ENCODE measurements at places on chromosomes 16 and 17.
A peak's percentile ranks its signal among the peaks of the same experiment; 100 is the strongest.

GRCh38 chr16:17951378-17951777, 385.2 kb downstream of the NPIPA8 start:
- no peaks in the 10 kb centered on the region for H3K36me3 ChIP-seq
- no peaks in the 10 kb centered on the region for H3K27me3 ChIP-seq
- H3K4me3 ChIP-seq: no peak overlapping the region
- H3K4me1 ChIP-seq: no peaks in the 10 kb centered on the region
- no peak overlapping the region for H3K27ac ChIP-seq

GRCh38 chr16:56709443-56710040, 20.4 kb upstream of the NUP93 start:
- H3K27me3 ChIP-seq: no peaks in the 10 kb centered on the region
- H3K4me3 ChIP-seq: no peak overlapping the region
- DNase-seq: no peak
- H3K36me3 ChIP-seq: no peaks in the 10 kb centered on the region

DNA sequence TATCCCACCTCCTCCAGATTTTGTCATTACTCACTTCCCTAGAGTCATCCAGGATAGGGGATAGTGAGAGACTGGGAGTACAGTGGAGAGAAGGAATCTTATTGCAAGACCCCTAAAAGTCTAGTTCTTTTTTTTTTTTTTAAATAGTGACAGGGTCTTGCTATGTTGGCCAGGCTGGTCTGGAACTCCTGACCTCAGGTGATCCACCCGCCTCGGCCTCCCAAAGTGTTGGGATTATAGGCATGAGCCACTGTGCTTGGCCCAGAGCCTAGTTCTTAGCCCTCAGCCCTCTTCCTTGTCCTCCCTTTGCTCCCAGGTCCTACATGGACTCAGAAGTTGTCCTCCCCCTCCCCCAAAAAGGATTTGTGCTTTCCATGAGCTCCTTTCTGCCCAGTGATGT, 2.7 kb upstream of the CHRNB1 start:
- H3K4me1 ChIP-seq: peaks cover 49% of the 10 kb centered on the region
- no peak overlapping the region for H3K27ac ChIP-seq
- peaks cover 37% of the 10 kb centered on the region for H3K27me3 ChIP-seq
- no peak overlapping the region for H3K4me3 ChIP-seq

DNA sequence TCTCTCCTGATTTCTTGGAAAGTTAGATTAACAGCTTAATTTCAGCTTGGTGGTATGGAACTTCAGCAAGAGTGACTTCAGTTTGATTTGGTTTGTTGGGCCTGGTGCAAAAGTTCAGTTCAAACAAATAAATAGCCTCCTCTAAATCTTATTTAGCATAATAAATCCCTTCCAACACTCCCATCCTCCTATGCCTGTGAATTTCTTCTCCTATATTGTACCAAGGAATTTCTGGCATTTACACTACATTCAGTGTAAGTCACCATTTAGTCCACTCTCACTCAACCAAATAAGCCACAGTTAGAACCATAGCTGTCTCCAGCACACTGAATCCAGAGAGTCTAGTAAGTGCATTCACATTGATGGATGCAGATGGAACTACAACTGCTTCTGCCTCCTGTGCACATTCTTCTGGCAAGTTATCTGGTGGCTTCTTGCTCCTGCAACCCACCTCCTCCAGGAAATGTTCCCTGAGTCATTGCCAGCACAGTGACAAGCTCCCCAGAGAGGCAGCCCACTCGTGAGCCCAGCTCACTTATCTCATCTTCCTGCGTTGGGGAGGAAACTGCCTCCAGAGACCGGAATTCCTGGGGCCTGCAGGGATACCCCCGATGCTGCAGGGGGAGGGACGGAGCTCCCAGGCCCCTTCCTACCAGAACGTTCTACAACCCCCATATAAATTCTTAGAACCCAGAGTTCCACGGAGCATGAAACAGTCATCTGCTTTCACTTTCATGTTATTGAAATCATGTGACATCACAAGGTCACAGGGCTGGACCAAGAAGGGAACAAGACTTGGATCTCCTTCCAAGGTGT, 318.3 kb downstream of the PHKB start:
- H3K27me3 ChIP-seq: no peaks in the 10 kb centered on the region
- peak overlapping the region; percentile 39 for H3K4me3 ChIP-seq
- no peak for DNase-seq

- H3K27me3 ChIP-seq: no peaks in the 10 kb centered on the region
- peak overlapping the region; percentile 58 for H3K4me3 ChIP-seq
- H3K27ac ChIP-seq: peak overlapping the region; percentile 88
These were observed 3.8 kb upstream of the TMEM100 start for GRCh38 chr17:55726440-55726839.

- no peak for DNase-seq
- H3K27me3 ChIP-seq: no peaks in the 10 kb centered on the region
- peaks cover 26% of the 10 kb centered on the region for H3K4me1 ChIP-seq
- no peak overlapping the region for H3K4me3 ChIP-seq
- no peaks in the 10 kb centered on the region for H3K36me3 ChIP-seq
These were observed 2.9 kb upstream of the RNPS1 start for GRCh38 chr16:2270588-2271470.

DNA sequence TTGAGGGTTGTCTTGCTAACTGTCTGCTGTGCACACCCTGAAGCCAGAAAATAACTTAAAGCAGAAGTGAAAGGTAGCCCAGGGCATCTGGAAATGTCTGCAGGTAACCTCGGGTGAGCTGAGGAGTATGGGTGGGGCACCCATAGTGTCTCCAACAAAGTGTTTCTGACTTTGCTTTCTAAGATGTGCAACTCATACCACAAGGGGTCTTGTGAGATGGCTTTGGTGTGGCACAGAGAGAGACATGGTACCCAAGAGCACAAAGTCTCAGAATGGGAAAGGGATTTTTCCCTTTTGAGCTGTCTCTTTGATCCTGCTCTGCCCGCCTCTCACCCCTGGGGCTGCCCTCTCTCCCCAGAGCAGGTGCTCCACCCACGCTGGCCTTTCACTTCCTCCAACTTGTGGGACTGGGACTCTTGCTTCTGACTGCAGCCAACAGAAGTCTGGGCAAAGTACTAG, 6.9 kb downstream of the CHD9 start:
- H3K27ac ChIP-seq: no peak overlapping the region
- H3K27me3 ChIP-seq: no peaks in the 10 kb centered on the region
- H3K4me1 ChIP-seq: peaks cover 16% of the 10 kb centered on the region

DNA sequence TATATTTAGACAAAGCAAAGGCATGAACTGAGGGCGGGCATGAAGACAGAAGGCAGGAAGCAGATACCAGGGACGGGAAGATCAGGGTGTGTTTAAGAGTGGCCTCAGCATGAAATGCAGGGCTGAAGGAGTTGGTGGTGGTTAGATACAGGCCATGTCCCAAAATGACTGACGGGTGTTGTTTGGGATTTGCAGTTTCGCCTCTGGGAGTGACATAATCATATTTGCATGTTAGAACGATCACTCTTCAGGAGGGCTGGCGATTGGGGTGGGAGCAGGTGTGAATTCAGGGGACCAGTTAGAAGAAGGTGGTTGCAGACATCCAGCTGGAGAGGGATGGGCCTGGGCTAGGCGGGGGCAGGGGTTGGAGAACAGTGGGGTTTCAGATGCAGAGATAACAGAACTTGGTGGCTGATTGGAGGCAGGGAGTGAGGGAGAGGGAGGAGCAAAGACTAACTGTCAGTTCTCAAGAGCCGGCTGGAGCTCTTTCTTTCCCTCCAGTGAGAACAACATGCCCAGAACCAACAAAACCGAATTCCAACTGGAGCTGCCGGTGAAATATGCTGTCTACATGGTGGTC, 27.2 kb upstream of the ITGAX start:
- no peak overlapping the region for H3K4me3 ChIP-seq
- no peak for DNase-seq

Data from upper lobe of left lung (tissue), 6 donors.